Stimulated activated CD4-positive, alpha-beta T cell treated with anti-CD3 and anti-CD28 coated beads, TNF-alpha, amount 100 ng/mL, for 24 hours (primary cell): ENCODE measurements at places on chromosomes 2 and 18.

- no peak for DNase-seq
Measured at GRCh38 chr2:220163486-220163885, 536.1 kb downstream of the SLC4A3 start.

DNA sequence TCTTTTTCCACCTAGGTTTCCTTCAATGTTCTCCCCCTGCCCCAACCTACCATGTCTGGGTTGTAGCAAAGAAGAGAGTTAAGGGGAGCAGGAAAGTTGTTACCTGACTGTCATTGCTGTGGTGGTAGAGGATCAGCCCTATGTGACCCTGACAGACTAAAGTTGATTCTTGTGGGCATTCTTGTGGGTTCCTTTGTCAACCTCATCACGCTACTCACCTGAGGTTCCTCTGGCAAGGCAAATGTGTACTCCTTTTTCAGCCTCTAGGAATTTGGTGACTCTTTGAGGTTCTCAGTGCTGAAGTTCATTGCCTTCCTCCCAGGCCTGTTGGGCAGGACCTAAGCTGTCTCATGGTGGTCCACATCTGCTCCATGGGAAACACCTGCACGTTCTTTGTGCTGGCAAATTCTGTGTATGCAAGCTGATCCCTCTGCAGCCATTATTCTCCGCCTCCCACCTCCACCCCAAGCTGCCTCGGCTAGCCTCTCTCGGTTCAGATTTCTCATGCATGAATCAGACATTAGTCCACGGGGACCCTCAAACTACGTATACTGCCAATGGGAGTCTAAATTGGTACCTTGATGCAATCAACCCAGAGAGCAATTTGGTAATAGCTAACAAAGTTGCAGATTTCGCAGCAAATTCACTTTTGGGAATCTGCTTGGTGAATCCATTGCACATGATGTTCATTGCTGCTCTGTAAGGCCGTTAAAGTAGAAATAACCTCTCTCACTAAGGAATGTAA is 1.5 kb upstream of the GMCL1 start:
- no peak for DNase-seq

GRCh38 chr2:168378960-168379669 is 77.0 kb upstream of the CERS6 start:
- no peak for DNase-seq

GRCh38 chr2:235900631-235901030 is 267.6 kb downstream of the GBX2 start:
- DNase-seq: no peak

DNA sequence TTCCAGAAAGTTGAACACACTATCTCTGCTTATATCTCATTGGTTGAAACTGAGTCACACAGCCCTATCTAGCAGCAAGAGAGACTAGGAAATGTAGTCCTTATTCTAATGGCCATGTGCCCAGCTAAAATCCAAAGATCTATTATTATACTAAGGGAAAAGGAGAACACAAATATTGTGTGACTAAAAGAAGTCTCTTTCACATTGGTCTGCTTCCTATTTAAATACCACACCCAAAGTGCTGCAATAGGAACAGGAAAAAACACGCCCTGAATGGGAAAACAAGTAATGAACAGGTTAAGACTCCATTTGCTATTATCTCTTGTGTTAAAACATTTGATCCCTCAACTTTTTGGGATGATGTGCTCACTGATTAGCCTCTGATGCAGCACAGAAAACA is 86.8 kb upstream of the BARD1 start:
- DNase-seq: no peak

DNA sequence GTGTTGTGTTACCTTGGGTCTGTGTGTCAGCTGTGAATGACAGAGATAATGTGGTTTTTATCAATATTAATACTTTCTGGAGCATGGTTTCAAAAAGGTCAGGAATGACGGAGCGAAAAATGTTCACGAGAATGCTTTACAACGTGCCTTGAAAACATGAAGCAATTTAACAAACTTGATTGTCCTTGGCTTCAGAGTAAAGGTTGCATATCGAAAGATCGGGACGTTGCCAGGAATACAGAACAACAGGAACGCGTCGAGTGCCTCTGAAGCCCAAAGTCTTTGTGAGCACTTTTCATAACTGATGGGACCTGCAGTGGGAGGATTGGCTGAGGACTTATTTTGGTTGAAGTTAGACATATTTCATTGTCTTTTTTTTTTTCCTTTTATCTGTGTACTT is 206.1 kb downstream of the ZNF407 start:
- DNase-seq: no peak

- no peak for DNase-seq
Measured at GRCh38 chr2:67709835-67710234, 312.7 kb downstream of the ETAA1 start.

DNA sequence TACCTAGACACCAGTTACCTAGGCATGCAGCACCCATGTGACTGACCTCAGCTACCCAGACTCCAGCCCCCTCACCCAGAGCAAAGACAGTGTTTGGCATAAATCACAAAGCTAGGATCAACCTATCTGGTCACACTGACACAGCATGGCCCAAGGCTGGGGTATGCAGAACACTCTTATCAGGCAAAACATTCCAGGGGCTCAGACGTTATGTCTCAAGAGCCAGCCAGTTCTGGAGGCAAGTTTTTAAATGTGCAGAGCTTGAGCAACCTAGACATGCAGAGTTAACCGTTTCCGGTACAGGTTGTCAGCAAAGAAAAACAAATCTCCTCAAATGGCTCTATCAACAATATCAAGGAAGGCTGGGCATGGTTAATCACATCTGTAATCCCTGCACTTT is 92.8 kb downstream of the AP1S3 start:
- no peak for DNase-seq

DNA sequence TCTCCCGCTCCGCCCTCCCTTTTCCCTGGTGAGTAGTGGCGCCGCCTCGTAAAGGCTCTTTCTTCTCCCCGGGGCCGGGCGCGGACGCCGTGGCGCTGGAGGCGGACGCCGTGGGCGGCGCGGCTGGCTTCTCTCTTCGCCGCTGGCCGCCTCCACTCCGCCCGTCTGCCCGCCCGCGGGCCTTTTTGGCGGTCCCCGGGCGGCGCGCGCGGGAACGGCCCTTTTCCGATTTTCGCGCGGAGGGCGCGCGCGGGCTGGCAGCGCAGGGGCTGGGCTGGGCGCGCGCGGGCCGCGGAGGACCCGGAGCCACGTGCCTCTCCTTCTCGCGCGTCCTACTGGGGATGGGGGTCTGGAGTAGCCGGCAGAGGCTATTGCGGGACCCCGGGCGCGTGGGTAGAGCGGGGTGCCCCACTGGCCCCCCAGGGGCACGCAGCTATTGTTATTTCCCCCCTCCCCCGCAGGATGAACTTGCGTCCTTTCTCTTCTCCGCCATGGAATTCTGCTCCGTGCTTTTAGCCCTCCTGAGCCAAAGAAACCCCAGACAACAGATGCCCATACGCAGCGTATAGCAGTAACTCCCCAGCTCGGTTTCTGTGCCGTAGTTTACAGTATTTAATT is 472 bp downstream of the SLC20A1 start:
- DNase-seq: no peak

DNA sequence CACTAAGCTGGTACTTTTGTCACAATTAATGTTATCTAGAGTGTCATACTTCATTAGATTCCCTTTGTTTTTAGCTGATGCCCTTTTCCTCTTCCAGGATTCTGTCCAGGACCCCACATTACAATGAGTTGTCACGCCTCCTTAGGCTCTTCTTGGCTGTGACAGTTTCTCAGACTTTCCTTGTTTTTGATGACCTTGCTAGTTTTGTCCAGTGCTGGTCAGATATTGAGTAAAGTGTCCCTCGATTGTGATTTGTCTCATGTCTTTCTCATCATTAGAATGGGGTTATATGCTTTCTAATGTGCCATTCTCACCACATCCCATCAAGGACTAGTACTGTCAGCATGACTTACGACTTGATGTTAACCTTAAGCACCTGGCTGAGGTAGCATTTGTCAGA is 162.3 kb downstream of the FHOD3 start:
- no peak for DNase-seq

GRCh38 chr2:11396467-11397445 is 52.3 kb upstream of the ROCK2 start:
- no peak for DNase-seq

- no peak for DNase-seq
Measured at GRCh38 chr2:95722131-95722697, 130.4 kb downstream of the TRIM43 start.

- no peak for DNase-seq
Measured at GRCh38 chr18:35732636-35733035, 151.1 kb downstream of the GALNT1 start.

- DNase-seq: no peak
Measured at GRCh38 chr2:145930318-145930717, 1410.4 kb upstream of the ZEB2 start.

GRCh38 chr2:58046335-58046584 is 346 bp upstream of the VRK2 start:
- DNase-seq: no peak

DNA sequence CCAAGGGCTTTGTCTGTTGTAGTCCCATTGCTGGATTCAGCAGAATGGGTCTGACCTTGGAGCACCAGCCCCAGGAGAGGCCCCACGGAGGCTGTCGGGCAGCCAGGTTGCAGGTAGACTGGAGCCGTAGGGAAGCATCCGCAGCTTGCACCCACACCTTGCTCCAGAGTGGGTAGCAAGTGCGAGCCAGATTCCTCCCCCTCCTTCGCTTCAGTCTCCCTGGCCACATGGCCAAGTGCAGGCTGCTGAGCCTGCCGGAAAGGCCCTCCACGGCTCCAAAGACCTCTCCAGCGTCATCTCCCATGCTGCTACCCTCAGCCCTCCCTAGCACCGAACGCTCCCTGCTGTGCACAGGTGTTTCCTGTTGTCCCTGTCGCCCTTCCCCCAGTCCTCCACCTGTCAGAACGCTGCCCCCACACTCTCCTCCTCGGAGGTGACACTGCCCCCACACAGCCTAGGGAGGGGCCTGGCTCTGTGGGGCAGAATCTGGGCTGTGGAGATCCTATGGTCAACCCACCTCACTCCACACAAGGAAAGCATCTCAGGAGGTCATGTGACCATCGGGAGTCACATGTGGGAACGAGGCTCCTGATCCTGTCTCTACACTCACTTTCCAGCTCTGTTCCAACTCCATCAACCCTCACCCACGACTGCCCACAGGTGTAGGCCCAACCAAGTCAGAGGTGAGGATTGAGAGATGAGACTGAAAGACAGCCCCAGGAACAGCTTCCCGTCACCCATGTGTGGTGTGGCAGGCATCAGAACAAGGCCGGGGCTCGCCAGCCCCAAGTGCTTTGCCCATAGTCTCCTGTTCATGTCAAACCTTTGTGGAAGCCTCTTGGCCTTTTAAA is 8.3 kb downstream of the KCNF1 start:
- no peak for DNase-seq

DNA sequence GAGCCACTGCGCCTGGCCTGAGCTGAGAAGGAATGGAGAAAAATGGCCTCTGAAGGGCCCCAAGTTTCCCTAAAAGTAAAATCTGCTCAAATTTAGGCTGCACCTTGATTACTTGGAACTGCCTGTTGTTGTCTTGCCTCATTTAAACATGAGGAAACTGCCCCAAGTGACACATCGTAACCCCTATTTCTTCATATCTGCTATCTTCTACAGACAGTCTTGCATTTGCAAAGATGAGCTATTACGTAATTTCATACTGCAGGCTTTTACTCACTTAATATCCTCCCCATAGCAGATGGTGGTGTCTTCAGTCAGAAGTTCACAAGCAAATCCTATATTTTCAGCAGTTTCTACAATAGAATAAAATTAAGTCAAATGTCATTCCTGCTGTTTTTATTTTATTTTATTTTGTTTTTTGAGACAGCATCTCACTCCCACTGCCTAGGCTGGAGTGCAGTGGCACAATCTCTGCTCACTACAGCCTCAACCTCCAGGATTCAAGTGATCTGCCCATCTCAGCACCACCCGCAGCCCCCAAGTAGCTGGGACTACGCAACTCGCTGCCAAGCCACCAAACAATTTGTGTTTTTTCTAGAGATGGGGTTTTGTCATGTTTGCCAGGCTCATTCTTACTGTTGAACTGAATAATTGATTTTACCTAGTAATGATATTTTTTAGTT is 45.3 kb upstream of the NARS1 start:
- no peak for DNase-seq

DNA sequence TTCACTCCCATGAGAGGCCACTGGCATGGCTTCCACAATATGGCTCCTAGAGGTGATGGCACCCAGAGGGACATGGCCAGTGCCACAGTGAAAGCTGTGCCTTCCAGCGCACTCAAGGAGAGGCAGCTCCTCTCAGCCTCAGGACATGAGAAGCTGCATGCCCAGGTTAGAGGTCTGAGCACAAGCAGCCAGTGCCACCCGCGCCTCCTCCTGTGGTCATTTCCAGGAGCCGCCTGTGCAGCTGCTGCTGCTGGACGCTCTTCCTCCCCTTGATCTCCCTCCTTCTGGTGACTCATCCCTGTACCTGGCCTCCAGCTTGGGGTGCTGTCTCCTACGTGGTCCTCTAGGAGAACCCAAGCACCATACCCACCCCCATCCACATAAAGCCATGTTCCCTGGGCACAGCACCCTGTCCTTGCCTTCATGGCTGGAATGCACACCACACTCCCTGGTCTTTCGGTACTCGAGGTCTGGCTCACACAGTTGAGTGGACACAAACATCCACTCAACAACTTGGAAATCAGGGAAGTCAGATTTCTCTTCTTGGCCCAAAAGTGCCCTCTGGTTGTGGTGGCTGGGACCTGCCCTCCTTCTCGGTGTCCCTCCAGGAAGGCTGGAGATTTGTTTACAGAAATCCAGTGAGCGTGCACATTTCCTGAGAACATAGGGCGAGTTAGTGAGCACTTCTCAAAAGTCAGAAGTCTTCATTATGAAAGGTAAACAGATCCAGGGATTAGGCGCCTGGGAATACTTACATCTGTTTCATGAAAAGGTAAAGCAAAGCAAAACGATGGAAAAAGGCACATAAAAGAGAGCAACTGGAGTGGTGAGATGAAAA is 96.7 kb downstream of the EIPR1 start:
- DNase-seq: no peak

DNA sequence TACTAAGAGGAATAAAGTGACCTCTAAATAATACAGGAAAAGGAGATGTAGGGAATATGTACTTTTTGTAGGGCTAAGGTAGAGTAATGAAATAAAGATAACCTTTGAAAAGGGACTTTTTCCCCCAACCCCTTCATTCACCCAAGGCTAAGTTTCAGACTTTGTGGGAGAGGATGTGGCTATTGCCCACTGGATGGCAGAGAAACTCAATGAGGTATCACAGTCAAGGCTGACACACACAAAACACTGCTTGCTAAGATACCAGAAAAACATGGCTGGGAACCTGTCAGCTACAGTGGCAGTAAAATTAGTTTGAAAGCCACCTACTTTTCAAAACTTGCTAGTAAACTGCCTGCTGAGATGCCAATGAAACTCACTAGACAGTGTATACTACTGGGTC is 158.8 kb upstream of the WDSUB1 start:
- DNase-seq: no peak

DNA sequence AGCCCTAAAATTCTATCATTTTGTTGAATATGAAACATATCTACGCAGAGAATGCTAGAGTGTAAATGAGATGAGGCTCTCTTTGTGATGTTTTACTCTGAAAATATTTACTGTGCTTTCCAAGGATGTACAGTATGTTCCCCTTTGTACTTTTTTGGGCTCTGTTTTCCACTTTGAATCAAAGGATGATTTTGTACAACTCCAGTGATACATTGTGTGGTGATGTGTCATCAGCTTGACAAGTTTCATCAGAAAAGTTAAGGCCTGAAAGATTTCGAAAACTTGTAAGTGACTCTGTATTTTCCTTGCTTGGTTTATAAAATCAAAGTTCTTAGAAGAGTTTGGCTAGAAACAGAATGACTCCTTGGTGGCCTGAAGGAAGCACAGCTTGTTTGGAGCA is 206.3 kb downstream of the LTBP1 start:
- no peak for DNase-seq

- DNase-seq: no peak
Measured at GRCh38 chr2:165443511-165443910, 26.0 kb upstream of the CSRNP3 start.

- no peak for DNase-seq
Measured at GRCh38 chr2:85159589-85159988, 26.4 kb downstream of the TCF7L1 start.
